Fibroblast of villous mesenchyme (primary cell): ENCODE measurements at places on chromosomes 13 and 19. TPM values are rescaled to one million over a fixed set of nuclear protein-coding genes. Genes with fewer than 3 reads are reported as not detected.

- DNase-seq = no peak
Measured at GRCh38 chr19:281156-281853, 9.9 kb downstream of the PLPP2 start.

DNA sequence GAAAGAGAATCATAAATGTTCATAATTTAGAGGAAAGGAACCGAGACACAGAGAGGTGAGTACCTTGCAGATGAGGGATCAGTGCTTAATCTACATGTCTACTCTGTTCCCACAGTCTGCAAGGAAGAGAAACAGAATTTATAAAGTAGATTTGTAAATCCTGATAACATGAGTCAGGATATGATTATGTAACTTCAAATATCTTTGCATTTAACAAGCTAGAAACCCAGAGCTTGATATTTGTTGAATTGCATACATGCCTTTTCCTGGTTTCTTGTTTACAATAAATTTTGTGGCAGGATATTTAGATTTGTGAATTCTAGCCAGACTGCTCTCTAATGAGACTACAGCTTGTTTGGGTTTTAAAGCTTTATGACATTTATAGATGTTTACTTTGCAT, 219.2 kb downstream of the ENOX1 start:
- peak; percentile 90 for DNase-seq

DNA sequence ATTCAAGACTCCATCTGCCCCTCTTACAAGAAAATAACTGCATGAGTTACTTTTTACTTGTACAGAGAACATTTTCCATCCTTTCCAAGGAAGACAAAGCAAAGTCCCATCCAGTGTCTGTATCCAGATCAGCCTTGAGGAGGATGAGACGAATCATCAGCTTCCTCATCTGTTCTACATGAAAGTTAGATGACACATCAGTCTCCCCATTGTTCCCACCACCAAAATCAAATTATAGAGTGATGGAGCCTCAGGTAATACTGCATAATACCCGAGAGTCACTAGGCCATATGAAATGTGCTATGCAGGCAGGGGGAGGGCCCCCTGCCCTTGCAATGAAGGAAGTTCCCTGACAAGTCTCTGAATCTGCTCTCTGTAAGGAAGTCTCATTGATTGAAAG, 1244.6 kb upstream of the SLC10A2 start:
- DNase-seq = no peak

GRCh38 chr13:109859898-109860297, 73.5 kb upstream of the IRS2 start:
- DNase-seq = no peak

- DNase-seq = no peak
Measured at GRCh38 chr13:113400621-113401451, 36.9 kb upstream of the GRTP1 start.

DNA sequence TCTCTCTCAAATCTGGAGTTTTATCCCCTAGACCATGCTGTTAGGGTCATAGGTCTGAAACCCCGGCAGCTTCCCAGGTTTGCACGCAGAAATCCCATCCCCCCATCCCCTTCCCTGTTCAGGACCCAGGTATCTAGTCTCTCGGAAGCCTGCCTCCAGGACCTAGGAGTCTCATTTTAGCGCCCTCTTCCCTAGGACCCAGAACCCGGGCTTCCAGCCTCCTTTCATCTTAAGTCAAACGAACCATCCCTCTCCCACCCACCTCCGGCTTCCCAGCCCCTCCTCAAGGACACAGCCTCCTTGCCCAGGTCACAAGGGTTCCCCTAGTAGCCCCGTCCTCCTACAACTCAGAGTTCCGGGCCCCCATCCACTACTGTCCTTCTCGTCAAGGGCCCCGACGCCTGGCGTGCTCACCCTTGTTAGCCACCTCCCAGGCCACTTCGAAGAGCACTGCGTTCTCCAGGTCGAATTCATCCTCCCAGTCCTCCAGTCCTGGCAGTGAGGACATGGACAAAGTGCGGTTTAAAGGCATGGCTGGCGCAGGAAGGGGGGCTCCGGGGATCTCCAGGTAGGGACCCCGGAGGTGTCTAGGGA, 431 bp downstream of the GYS1 start:
- no peak for DNase-seq

- no peak for DNase-seq
Measured at GRCh38 chr19:35345671-35346111, 2.0 kb upstream of the FFAR1 start.

- no peak for DNase-seq
Measured at GRCh38 chr19:17183271-17183761, 31.8 kb upstream of the USE1 start.

- DNase-seq = no peak
Measured at GRCh38 chr13:76474356-76474755, 411.8 kb downstream of the KCTD12 start.

DNA sequence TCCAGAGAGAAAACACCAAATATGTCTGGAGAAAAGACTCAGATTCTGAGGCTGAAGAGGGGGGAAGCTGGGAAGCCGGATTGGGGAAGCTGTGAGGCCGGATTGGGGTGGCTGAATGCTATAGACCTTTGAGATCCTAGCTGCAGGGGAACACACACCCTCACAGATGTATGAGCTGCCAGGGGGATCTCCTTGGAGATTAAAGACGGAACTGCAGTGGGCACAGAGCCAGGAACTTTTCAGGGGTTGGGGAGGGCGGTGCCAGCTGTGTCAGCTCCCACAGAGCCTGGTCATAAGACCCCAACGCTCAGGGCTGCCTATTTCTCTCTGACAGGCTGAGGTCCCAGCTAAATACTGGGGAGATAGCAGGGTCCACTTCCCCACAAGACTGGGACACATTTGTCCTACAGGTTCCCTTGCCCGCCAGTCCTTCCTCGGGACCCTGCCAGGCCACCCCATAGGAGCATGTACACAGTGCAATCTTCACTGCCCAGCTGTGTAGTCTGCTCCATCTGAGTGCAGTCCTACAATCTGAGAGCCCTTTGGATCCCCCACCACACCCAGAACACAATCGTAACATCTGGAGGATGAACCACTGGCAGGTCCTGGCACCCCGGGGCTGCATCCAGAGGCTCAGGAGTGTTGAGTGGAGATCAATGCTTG, 1893.9 kb downstream of the PCDH9 start:
- DNase-seq = no peak

DNA sequence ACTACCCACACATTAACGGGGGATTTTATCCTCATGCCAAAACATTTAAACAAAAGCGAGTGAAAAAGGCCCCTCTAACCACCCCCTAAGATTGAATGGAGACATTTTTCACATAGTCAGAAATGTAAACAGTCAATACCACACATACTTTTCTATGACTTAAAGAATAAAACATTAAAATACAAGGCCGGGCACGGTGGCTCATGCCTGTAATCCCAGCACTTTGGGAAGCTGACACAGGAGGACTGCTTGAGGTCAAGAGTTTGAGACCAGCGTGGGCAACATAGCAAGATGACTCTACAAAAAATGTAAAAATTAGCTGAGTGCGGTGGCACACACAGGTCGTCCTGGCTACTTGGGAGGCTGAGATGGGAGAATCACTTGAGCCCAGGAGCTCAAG, 47.3 kb downstream of the MPHOSPH8 start:
- peak; percentile 29 for DNase-seq

- no peak for DNase-seq
Measured at GRCh38 chr13:83007226-83007625, 875.0 kb downstream of the SLITRK1 start.

DNA sequence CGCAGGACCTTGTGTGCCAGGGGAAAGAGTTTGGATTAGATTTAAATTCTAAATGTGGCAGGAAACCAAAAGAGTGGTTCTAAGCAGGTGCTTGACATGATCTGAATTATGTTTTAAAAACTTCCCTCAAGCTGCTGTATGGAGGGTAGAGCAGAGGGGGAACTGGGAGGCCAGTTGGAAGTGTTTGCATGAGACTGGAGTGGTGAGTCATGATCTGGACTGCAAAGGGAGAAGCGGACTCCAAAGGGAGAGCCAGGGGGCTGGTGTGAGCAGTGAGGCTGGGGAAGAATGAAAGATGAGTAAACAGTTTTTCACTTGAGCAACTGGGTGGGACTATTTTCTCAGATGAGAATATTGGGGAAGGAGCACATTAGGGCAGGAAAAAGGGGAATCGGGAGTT, 206.1 kb downstream of the DNAJC15 start:
- DNase-seq = peak; percentile 36

GRCh38 chr19:43660971-43661360, 9.0 kb downstream of the PLAUR start:
- DNase-seq = no peak

GRCh38 chr19:8174706-8175105, 25.3 kb upstream of the FBN3 start:
- no peak for DNase-seq

DNA sequence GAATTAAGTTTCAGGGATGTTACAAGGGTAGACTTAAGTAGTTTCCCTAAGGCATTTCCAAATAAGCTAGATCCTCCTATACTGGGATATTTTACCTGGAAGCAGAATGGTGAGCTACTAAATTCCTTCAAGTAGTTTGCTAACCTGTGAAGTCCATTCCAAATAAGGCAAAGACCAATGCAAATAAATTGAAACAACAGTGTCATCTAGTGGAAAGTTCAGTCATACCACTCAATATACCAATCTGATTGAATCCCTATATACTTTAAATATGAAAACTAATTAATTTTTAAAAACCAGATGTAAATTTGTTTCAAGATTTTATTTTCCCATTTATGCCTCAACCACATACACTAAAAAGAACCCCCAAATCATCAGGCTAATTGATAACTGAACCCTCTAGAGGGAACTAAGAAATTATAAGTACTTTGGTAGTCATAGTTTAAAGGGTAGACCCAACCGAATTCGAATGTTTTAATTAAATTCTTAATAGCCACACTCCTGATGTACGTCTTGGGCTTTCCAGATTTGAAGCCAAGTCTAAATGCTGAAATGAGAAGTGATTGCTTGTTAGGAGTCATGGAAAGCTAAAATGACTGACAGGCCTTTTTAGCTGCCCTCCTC, 223.7 kb downstream of the TBC1D4 start:
- peak; percentile 52 for DNase-seq

DNA sequence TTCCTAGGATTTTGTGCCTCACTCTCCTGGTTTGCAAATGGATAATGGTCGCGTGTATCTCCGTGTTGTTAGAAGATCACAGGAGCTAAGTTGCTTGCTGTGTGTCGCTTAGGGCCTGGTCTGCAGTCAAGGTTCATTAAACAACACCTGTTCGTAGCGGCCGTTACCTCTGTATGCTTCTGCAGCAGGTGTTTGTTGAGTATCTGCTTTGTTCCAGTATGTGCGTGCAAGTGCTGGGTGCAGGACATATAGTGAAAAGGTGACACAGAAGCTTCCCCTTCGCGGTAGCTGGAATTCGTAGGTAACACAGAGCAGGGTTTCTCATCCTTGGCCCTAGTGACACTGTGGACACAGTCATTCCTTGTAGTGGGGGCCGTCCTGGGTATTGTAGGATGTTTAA, 5.4 kb downstream of the MED25 start:
- no peak for DNase-seq

GRCh38 chr13:43339805-43340550, 316.6 kb downstream of the DNAJC15 start:
- no peak for DNase-seq

The C1QTNF9B gene
- total RNA-seq = 0.64 and 0.86 TPM in 2 replicates

The JSRP1 gene
- 0.43 TPM in 1 of 2 replicates, not detected in the other for total RNA-seq

The IGSF23 gene
- 0.32 and 0.43 TPM in 2 replicates for total RNA-seq

The BCAM gene
- total RNA-seq = 10.3 and 15.1 TPM in 2 replicates

The ZNF880 gene
- total RNA-seq = 21.6 and 30.0 TPM in 2 replicates

The ZFP36 gene
- 5.8 and 8.6 TPM in 2 replicates for total RNA-seq

The DPRX gene
- not detected in 2 replicates for total RNA-seq

The ZNF439 gene
- 2.6 and 4.3 TPM in 2 replicates for total RNA-seq

The LIM2 gene
- not detected in 2 replicates for total RNA-seq

The KLF16 gene
- 10.4 and 16.8 TPM in 2 replicates for total RNA-seq

The ZNF99 gene
- total RNA-seq = not detected in 2 replicates

The TNFSF13B gene
- total RNA-seq = 0.64 and 2.6 TPM in 2 replicates
